ENCODE measurements at places on chromosomes 1 and 21.

- no peak for DNase-seq
These were observed 52.7 kb upstream of the ST6GALNAC3 start for GRCh38 chr1:76021846-76022245.

- no peak for DNase-seq
These were observed 22.3 kb upstream of the CASQ2 start for GRCh38 chr1:115790846-115791245.

GRCh38 chr1:240508950-240509349, 103.0 kb downstream of the GREM2 start:
- DNase-seq, result no peak

DNA sequence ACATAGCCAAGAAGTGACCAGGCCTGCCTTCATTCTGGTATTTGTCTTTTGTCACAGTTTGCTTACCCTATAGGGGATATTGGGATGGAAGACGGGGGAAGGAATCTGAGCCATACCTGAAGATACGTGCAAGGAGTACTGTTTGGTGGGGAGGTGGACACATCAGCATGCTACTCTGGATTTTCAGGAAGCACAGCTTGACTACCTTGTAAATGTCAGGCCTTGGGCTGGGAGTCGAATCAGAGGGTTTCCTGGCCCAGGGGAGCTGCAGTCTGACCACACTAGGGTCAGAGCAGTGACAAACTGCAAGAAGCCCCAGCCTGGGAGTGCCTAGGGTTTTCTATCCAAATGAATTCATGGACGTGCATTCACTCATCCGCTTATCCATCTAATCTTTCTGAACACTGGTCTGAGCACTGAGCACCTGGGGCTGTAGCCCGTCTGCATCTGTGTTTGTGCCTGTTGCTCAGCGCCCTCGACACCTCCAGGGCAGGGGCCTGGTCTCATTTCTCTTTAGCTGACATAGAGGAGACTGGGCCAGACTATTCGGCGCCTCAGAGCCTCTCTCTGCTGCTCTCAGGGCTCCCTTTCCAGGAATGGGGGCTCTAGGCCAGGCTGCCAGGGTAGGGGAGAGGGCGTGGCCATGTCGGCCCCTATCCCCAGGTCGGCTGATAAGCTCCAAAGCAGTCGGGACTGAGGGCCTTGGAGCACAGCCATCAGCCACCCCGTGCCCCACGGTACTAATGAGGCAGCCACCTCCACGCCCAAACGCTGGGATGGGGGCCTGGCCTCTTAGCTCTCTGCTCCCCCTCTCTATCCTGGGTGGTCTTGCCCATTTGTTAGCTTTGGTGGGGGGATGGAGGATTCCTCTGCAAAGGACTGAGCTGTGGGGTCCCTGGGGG, 47.0 kb upstream of the SLC2A1 start:
- no peak for DNase-seq

GRCh38 chr1:41862384-41863221, 56.1 kb downstream of the HIVEP3 start:
- DNase-seq, result no peak

- no peak for DNase-seq
These were observed 356.3 kb upstream of the PRMT6 start for GRCh38 chr1:106700211-106700610.

DNA sequence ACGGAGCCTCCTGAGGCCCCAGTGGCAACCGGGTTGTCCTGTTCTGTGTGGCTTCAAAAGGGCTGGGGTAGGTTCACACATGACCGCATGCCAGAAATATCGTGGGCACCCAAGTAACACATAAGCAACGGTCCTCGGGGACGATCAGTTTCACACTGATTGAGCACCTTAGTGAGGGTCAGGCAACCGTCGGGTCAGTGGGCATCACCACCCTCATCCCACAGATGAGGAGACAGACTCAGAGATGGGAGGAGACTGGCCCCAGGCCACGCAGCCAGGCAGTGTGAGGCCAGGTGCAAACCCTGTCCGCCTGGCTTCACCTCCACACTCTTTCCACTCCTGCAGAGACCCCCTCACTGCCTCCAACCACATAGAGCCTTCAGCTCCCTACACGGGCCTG, 309.8 kb downstream of the MATN1 start:
- no peak for DNase-seq

- DNase-seq, result no peak
These were observed 76.8 kb upstream of the ZNF678 start for GRCh38 chr1:227486559-227486958.

DNA sequence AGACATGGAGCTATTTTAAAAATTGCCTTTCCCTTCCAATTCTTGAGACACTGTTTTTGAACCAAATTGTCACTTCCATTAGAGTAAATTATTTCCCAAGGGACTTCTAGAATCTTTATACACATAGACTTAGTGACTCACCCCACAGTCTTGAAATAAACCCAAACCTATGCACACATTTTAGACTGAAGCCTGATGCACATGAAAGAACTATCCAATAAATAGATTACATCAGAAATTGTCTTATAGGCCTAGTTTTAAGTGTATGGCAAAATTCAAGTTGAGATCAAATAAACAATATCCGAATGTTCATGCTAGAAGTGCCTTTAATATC, 32.2 kb upstream of the ZNF326 start:
- no peak for DNase-seq

- DNase-seq, result no peak
These were observed 10.2 kb downstream of the RPS6KC1 start for GRCh38 chr1:213061263-213061662.

GRCh38 chr1:48219803-48220202, 2.7 kb upstream of the SLC5A9 start:
- no peak for DNase-seq

GRCh38 chr1:167635156-167635648, 5.2 kb downstream of the RCSD1 start:
- no peak for DNase-seq

GRCh38 chr21:43364851-43365424, 62.0 kb downstream of the SIK1 start:
- no peak for DNase-seq

DNA sequence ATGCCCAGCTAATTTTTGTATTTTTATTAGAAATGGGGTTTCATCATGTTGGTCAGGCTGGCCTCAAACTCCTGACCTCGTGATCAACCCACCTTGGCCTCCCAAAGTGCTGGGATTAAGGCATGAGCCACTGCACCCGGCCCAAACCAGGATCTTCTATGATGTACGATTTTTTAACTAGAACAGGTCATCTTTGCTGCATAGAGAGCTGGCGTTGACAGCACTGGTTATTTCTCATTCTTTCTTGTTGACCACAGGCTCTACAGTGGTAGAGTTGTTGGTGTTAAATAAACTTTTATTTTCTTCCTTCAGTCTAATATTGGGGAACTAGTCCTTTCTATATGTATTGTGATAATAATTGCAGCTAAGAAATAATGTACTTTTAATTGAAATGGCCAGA, 3.8 kb upstream of the MAB21L3 start:
- DNase-seq, result no peak

- peak; percentile 64 for DNase-seq
These were observed 332.1 kb downstream of the RRAGC start for GRCh38 chr1:38527373-38527966.
